ENCODE measurements at places on chromosomes 1 and 21.

DNA sequence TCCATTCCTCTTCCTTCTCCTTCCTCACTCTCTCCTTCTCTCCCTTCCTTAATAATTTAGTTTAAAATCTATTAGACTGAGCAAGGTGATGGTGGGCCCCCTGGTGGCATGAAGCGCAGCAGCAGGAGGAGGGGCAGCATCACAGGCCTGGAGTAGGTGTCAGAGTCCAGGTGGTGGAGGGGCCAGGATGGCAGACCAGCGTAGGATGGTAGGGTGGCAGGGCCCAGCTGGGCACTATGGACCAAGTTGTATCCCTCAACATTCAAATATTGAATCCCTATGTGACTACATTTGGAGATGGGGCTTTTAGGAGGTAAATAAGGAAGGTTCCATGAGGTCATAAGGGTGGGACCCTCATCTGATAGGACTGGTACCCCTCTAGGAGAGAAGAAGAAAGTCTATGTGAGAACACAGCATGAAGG is 61.0 kb downstream of the WDR4 start:
- DNase-seq: peak; percentile 49

GRCh38 chr1:218705911-218706893 is 361.1 kb downstream of the TGFB2 start:
- DNase-seq: no peak

- no peak for DNase-seq
These were observed 849.8 kb downstream of the USP25 start for GRCh38 chr21:16579538-16579937.

DNA sequence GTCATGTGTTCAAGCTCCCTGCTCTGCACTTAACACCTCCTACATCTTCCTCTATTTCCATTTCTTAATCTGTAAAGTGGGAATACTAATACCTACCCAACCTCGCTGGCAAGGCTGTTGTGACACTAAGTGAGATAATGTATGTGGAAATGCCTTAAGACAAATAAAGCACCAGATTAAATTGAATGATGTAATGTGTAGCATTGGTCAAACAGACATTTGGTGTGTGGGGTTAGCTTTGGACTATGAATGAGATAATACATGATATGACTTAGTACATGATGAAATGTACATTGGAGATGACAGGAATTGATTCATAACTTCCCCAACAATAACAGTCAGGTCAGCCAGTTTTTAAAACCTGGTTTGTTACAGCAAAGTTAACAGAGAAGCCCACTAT is 5.2 kb downstream of the AMPD1 start:
- DNase-seq: no peak

DNA sequence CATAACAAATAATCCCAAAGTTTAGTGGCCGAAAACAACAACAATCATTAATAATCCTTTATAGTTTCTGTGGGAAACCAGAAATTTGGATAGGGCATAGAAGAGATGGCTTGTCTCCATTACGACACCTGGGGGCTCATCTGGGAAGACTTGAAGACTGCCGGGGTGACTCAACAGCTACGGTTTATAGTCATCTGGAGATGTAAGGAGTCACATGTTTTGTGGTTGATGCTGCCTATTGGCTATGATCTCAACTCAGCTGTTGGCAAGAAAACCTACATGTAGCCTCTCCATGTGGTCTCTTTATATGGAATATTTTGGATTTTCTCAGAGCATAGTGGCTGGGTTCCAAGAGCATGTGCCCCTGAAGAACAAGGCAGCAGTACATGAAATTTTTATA is 29.3 kb upstream of the TSPAN2 start:
- no peak for DNase-seq

DNA sequence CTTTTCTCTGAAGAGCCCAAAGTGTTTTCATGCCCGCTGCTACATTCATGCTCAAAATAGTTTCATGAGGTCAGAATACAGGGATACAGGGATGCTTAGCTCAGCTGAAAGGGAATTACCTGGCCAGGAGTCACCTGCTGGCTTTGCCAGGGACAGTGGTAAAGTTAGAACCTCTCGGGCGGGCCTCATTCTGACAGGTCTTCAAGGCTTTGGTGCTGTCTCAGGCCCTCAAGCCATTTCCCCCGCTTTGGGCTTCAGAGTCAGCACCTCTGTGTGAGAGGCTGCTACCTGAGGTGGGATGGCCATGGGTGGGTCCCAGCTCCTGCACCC is 5.5 kb downstream of the RASSF5 start:
- no peak for DNase-seq

- no peak for DNase-seq
These were observed 20.3 kb downstream of the POFUT2 start for GRCh38 chr21:45267390-45267760.
